ENCODE measurements at places on chromosomes 1 and 21. TPM values are rescaled to one million over a fixed set of nuclear protein-coding genes. Genes with fewer than 3 reads are reported as not detected.
A peak's percentile ranks its signal among the peaks of the same experiment; 100 is the strongest.

Gene TSACC
- 1.5 TPM for polyA plus RNA-seq

- peak overlapping the region; percentile 31 for H3K4me3 ChIP-seq
- peaks cover 29% of the 10 kb centered on the region for H3K4me1 ChIP-seq
- H3K27ac ChIP-seq = no peak overlapping the region
- DNase-seq = peak; percentile 56
- no peaks in the 10 kb centered on the region for H3K36me3 ChIP-seq
- no peaks in the 10 kb centered on the region for H3K27me3 ChIP-seq
These were observed 150.1 kb upstream of the FGGY start for GRCh38 chr1:59146651-59147358.

DNA sequence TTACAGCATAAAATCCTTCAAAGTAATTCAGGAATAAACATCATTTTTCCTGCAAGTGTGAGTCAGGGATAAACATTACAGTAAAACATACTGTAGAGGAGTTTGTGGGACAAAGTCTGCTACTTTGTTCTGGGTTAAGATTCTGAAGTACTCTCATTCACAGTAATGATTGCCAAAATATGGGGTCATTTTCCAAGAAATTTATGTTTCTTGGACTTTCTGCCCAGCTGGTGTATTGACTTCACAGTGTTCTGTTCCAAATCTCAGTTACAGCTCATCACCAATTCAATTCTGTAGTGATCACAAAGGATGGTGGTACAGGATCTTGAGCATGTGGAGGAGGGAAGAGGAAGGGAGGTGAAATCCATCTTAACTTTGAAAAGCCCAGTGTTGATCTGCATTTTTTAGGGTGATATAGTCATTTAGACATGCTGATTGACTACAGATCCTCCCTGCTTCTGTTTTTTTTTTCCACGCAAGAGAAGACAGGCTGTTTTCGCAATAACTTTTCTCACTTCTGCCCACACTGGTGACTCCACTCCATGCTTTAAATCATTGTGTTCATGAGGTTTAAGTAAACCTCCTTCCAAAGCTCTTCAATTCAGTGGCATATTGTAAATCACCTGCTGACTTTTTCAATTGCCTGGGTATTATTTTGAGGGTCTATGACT, 60.4 kb upstream of the C1orf53 start:
- no peaks in the 10 kb centered on the region for H3K27me3 ChIP-seq
- H3K36me3 ChIP-seq = no peaks in the 10 kb centered on the region
- no peak for DNase-seq
- H3K4me3 ChIP-seq = no peak overlapping the region

GRCh38 chr1:171220081-171220420, 28.2 kb upstream of the FMO1 start:
- no peak overlapping the region for H3K4me3 ChIP-seq
- no peaks in the 10 kb centered on the region for H3K27me3 ChIP-seq
- no peak for DNase-seq
- peak overlapping the region; percentile 75 for H3K27ac ChIP-seq
- no peaks in the 10 kb centered on the region for H3K36me3 ChIP-seq

DNA sequence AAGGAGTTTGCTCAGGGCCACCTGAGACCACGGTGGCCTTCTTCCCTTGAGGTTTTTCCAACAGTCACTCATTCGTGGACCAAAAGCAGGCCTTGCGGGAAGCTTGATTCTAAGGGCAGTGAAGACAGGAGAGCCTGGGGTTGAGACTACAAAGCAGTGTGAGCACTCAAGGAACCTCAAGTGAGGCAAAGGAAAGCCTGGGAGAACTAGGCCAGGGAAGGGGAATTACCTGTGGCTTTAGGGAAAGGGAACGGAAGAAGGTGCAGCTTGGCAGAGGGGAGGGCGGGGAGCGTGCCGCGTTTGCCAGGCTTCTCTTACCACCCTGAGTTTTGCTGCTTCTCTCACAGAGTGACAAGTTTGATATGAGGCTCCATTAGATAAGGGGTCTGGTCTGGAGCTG, 114.3 kb downstream of the DHRS3 start:
- 0 out of 2 replicates have a peak, but pooled peaks cover 6% of the 10 kb centered on the region for H3K4me1 ChIP-seq
- no peak overlapping the region for H3K4me3 ChIP-seq
- H3K36me3 ChIP-seq = peaks cover 15% of the 10 kb centered on the region
- peak overlapping the region; percentile 7 for H3K27ac ChIP-seq
- DNase-seq = no peak

DNA sequence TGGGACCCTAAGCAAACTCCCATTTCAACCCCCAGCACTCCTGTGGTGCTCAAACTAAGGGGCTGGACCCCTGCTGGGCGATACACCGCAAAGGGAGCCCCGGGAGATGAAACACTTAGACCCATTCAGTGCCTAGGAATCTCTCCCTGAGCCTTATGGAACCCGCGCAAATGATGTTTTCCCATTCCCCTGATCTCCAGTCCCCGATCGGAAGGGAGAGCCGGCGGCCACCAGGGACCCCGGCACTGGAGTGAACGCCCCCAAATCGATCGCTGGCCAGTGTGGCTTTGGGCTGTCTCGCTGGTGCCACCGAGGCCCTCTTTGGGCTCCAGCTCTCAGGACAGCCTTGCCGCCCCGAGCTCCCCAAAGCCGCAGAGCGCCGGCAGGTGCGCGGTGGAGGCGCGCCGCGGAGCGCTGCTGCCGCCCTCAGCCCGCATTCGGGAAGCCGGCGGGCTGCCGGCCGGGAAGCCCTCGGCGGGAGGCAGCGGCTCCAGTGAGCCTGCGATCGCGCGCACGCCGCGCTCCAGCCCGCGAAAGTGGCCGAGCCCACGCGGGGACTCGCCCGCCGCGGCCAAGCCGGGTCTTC, 1.1 kb downstream of the PLXNA2 start:
- H3K36me3 ChIP-seq = peaks cover 11% of the 10 kb centered on the region
- peak overlapping the region; percentile 96 for H3K4me3 ChIP-seq
- H3K4me1 ChIP-seq = peaks cover 63% of the 10 kb centered on the region

GRCh38 chr1:183675381-183675780, 22.3 kb upstream of the APOBEC4 start:
- no peaks in the 10 kb centered on the region for H3K27me3 ChIP-seq
- DNase-seq = no peak

Gene NHLH1
- polyA plus RNA-seq = 0.16 TPM

Gene C8B
- not detected for polyA plus RNA-seq

DNA sequence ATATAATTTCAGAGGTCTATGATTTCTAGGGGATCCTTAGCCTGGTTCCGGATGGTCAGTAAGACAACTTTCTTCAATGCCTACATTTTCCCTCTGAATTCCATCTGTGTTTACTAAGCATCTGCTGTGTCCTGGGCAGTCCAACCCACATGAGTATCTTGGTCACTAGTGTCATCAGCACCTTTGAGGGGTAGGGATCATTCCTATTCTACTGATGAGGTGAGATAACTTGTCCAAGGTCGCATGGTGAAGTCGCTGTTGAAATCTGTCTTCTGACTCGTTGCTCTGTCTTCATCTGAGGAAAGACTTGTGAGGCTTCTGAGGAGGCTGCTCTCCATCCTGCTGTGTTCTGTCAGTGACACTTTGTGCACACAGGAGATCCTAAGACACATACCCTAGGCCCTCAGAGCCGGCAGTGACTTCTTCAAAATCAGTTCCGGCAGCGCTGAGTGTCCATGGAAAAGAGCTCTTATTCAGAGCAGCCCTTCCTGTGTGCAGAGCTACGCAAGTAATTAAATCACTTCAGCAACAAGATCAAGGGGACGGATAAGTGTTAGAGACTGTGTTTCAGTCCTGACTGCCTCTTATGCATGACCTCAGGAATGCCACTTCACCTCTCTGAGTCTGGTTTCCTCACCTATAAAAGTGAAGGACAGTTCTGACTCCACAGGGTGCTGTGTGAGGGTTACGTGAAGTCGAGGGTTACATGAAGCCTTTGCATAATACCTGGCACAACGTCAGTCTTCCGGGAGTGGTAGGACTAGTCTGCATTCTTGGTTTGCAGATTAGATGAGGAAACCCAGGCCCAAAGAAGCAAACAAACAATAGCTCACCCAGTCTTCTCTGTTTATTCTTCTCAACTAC, 28.4 kb downstream of the AK2 start:
- H3K36me3 ChIP-seq = peaks cover 35% of the 10 kb centered on the region
- H3K27ac ChIP-seq = peak overlapping the region; percentile 20
- no peak for DNase-seq
- H3K27me3 ChIP-seq = no peaks in the 10 kb centered on the region

DNA sequence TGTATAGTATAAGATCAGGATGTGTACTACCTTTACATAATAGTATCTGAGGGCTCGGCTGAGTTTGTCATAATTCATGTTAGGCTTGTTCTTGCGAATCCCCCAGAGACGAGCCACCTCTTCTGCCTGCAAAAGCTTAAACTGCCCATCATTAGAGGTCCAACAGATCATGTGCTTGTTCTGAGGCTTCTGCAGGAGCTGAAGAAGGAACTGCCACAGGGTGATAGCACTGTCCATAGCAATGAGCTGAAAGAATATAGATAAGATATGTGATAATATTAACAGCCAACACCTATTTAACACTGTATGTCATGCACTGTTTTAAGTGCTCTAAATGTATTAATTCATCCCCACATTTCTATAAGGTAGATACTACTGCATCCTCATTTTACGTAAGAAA, 8.2 kb downstream of the ELK4 start:
- no peak for DNase-seq
- H3K4me1 ChIP-seq = no peaks in the 10 kb centered on the region
- no peaks in the 10 kb centered on the region for H3K27me3 ChIP-seq

GRCh38 chr1:83996191-83996590, 2.7 kb downstream of the TTLL7 start:
- H3K36me3 ChIP-seq = no peaks in the 10 kb centered on the region
- peak overlapping the region; percentile 64 for H3K27ac ChIP-seq
- H3K4me1 ChIP-seq = no peaks in the 10 kb centered on the region
- no peaks in the 10 kb centered on the region for H3K27me3 ChIP-seq
- H3K4me3 ChIP-seq = no peak overlapping the region

DNA sequence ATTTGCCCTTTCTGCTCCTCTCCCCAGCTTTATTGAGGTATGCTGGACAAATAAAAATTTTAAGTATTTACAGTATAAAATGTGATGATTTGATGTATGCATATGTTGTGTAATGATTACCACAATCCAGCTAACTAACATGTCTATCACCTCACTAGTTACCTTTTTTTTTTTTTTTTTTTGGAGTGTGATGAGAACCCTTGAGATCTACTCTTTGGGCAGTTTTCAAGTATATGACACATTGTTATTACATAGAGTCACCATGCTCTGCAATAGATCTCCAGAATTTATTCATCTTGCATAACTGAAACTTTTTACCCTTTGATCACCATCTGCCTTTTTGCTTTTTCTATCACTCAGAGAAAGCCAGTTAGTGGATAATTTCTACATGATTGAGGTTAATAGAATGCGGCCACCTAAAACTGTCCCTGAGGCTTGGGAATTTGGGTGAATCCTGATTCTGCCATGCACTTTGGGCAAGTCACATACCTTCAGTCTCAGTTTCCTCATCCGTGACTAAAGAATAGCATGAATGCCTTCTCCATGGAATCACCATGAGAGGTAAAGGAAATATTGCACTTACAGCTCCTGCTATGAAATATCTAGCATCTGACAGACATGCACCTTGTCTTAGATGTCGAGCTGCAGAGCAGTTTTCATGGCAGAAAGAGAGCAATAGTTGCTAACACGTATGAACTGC, 295.2 kb downstream of the DISC1 start:
- H3K27ac ChIP-seq = no peak overlapping the region
- H3K4me3 ChIP-seq = no peak overlapping the region
- H3K27me3 ChIP-seq = no peaks in the 10 kb centered on the region
- H3K4me1 ChIP-seq = peaks cover 18% of the 10 kb centered on the region
- H3K36me3 ChIP-seq = no peaks in the 10 kb centered on the region

Gene ARHGEF16
- polyA plus RNA-seq = 0.10 TPM

DNA sequence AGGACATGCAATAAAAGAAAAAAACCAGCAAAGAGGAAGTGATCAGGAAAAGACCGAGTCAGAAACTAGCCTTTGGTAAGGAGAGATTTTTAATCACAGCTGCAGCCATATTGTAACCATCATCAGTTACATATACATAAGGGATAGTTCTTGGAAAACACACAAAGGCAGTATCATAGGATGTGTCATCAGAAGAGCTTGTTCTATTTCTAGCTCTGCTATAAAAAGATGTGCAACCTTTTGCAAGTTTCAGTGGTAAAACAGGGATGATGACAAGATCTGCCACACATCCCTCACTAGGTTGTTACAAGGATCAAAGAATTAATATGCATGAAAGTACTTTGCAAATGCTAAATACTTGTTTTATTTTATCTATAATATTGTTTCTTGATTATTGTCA, 342.0 kb downstream of the VAV3 start:
- H3K4me1 ChIP-seq = peaks cover 14% of the 10 kb centered on the region
- H3K27me3 ChIP-seq = no peaks in the 10 kb centered on the region
- H3K27ac ChIP-seq = no peak overlapping the region
- H3K4me3 ChIP-seq = no peak overlapping the region

Gene TEKT2
- 1.2 TPM for polyA plus RNA-seq

- H3K27me3 ChIP-seq = no peaks in the 10 kb centered on the region
- peak overlapping the region; percentile 74 for H3K27ac ChIP-seq
These were observed 73.8 kb upstream of the ZNF281 start for GRCh38 chr1:200483491-200484143.

Gene UBASH3A
- not detected for polyA plus RNA-seq

DNA sequence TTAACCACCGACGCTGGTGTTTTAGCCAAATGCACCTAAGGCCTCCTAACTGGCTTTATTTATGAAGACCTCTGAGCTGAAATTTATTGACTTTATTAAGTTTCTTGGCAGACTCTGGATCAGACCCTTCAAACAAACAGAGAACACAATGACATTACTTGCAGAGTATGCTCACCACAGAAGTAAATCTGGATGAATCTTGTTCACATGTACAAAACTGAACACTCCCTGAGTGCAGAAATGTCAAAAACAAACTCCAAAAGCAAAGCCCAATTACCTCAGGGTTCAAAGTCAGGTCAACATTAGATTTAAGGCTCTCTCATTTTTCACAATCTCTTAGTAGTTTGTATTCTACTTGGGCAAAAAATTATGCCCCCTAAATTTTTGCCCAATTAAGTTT, 218.6 kb downstream of the SLC45A1 start:
- no peak overlapping the region for H3K27ac ChIP-seq
- H3K36me3 ChIP-seq = no peaks in the 10 kb centered on the region
- no peak overlapping the region for H3K4me3 ChIP-seq
- DNase-seq = no peak
- H3K4me1 ChIP-seq = no peaks in the 10 kb centered on the region

DNA sequence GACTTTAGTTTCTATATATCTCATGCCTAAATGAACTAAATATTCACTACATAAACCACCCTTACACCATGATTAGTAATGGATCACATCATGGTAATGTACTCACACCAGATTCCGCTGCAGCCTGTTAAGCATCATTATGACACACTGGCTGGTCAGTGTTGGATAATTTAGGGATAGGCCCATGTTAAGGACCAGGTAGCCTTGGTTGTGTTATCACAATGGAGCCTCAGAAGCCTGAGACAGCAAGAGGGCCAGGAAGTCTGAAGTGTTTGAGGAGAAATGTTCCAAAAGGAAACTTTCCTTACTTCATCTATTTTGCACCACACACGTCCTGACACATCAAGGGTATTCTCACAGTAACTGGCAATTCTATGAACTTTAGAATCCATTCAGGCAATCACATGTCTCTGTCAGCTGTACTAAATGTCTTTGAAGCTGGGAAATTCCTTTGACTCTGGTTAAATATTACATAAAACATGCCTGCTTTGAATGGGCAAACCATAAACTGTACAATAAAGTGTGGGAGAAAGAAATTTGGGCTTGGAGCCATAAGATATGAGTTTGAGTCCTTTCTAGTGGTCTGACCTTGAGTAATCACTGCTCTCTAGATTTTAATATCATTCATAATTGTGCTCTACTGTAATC, 105.3 kb upstream of the DPT start:
- H3K27ac ChIP-seq = no peak overlapping the region
- no peak for DNase-seq
- no peaks in the 10 kb centered on the region for H3K36me3 ChIP-seq
- H3K4me3 ChIP-seq = no peak overlapping the region
- H3K4me1 ChIP-seq = no peaks in the 10 kb centered on the region
- no peaks in the 10 kb centered on the region for H3K27me3 ChIP-seq

Data from SK-N-SH (cell line).